ENCODE measurements at places on chromosomes 5 and 9. TPM values are rescaled to one million over a fixed set of nuclear protein-coding genes. Genes with fewer than 3 reads are reported as not detected.

- no peaks in the 10 kb centered on the region for H3K27me3 ChIP-seq
- DNase-seq = peak; percentile 15
- no peaks in the 10 kb centered on the region for H3K36me3 ChIP-seq
- no peaks in the 10 kb centered on the region for H3K4me1 ChIP-seq
- no peak overlapping the region for H3K27ac ChIP-seq
- H3K4me3 ChIP-seq = no peak overlapping the region
Measured at GRCh38 chr9:1200847-1201251, 150.7 kb downstream of the DMRT2 start.

GRCh38 chr5:113067635-113068344, 91.2 kb downstream of the DCP2 start:
- no peaks in the 10 kb centered on the region for H3K36me3 ChIP-seq
- no peaks in the 10 kb centered on the region for H3K27me3 ChIP-seq
- no peak for DNase-seq
- no peak overlapping the region for H3K4me3 ChIP-seq
- no peaks in the 10 kb centered on the region for H3K4me1 ChIP-seq
- H3K27ac ChIP-seq = no peak overlapping the region

- no peak for DNase-seq
- no peaks in the 10 kb centered on the region for H3K36me3 ChIP-seq
- peaks cover 5% of the 10 kb centered on the region for H3K4me1 ChIP-seq
- no peak overlapping the region for H3K4me3 ChIP-seq
Measured at GRCh38 chr5:154220625-154221024, 30.1 kb downstream of the GALNT10 start.

- no peak overlapping the region for H3K4me3 ChIP-seq
- no peaks in the 10 kb centered on the region for H3K27me3 ChIP-seq
- DNase-seq = no peak
- H3K36me3 ChIP-seq = no peaks in the 10 kb centered on the region
- H3K27ac ChIP-seq = no peak overlapping the region
Measured at GRCh38 chr5:14998491-14998890, 126.9 kb upstream of the ANKH start.

The KCNIP1 gene
- total RNA-seq = 1.6 TPM

Measured in prostate gland (tissue), 2 donors.